AG08396 (cell line): ENCODE measurements at places on chromosomes 1 and 21.

GRCh38 chr1:59141267-59141863, 155.5 kb upstream of the FGGY start:
- no peak for DNase-seq

DNA sequence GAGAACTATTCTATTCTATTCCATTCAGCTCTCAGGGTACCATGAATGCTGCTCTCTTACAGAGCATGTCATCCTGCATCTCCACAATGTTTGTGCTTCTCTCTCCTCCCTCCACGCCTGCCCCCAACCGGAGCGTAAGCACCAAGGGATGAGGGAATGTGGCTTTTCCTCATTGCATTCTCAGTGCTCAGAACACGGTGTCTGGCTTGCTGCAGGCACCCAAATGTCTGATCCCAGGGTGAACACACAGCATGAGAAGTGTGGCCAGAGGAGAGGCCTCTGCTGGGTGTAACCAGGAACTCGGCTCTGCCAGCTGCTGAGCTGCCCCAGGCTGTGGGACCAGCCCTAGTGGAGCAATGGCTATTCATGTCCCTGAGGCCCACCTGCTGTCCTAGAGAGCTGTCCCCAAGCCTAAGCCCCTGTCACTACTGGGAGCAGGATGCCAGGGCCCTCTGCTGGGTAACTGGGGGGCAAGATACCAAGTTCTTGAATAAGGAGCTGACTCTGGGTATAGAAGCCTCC, 38.3 kb downstream of the OLFML2B start:
- no peak for DNase-seq

GRCh38 chr1:185467122-185467521, 150.1 kb upstream of the IVNS1ABP start:
- no peak for DNase-seq

DNA sequence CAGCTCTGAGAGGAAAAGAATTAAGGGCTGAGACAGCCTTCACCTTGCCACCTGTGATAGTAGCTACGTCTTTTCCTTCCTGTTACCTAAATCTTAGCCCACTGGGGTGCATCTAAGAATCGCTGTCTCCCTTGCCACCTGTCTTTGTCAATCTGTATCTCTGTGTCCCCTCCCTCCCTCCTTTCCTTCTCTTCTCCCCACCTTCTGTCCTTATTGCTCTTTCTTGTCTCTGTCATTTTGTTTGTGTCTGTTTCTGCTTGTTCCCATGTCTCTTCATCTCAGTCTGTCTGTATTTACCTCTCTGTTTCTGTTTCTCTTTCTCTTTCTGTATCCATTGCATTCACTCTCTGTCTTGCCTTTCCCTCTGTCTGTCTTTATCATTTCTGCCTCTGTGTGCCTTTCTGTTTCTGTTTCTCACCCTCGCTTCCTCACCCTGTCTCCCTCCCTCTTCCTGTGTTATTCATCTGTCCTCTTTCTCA, 30.2 kb downstream of the SLC22A15 start:
- no peak for DNase-seq

DNA sequence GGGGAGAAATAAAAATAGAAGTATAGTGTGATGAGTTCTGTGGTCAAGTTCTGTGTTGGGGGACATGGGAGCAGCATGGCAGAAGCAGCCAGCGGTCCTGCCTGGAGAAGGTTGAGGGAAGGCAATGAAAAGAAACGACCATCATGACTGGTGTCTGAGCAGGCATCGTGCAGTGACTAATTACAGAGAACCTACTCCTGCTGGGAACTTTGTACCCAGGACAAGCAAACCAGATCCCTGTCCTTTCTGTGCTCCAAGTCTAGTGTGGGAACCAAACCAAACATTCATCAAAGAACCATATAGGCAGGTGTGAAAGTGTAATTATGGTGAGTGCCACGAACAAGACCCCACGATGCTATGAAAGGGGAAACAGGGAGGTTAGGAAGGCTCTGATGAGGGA, 25.8 kb downstream of the KIAA0040 start:
- DNase-seq, result no peak

GRCh38 chr1:15100121-15100879, 53.2 kb upstream of the TMEM51 start:
- peak; percentile 68 for DNase-seq

DNA sequence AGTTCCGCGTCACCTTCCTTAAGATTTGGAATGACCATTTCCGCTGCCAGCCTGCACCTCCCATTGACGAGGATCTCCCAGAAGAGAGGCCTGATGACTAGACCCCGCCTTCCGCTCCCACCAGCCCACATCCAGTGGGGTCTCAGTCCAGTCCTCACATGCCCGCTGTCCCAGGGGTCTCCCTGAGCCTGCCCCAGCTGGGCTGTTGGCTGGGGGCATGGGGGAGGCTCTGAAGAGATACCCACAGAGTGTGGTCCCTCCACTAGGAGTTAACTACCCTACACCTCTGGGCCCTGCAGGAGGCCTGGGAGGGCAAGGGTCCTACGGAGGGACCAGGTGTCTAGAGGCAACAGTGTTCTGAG, 9.8 kb downstream of the MYBPH start:
- DNase-seq, result no peak

- no peak for DNase-seq
Observed at GRCh38 chr1:204353213-204353910, 6.4 kb downstream of the PLEKHA6 start.

DNA sequence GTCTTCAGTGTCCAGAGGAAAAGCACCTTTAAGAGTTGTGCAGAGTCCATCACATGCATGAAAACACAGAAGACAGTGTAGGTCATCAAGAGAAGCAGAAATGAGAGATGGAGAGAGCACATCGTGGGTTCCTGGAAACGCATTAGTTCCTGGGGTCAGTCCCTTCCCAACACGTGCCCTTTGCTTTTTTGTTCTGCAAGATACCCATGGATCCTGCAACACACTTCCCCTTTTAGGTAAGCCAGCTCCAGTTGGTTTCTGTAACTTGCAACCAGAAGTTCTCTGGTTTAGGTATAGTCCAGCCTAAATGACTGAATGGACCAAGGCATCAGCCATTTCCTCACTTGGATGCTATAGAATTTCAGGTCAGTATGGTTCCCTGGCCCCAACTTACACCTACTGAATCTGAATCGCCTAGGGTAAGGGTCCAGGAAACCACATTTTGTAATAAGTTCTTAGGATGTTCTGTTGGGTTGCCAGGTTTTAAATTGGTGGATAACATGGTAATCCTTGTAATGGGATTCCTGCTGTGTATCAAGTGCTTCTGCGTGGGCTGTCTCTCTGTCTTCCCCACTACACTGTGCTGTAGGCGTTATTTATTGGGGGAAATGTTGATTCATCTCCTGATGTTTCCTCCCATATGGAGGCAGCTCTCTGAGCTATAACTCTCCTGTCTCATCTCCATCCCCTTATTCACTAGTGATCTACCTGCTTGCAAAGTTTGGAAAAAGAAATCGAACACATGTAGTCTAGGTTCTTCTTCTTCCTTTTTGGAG, 230.6 kb downstream of the TNR start:
- no peak for DNase-seq

GRCh38 chr1:209207701-209208286, 375.7 kb upstream of the CAMK1G start:
- peak; percentile 76 for DNase-seq

GRCh38 chr21:44455524-44456213, 359 bp downstream of the LRRC3 start:
- DNase-seq, result peak; percentile 50

- peak; percentile 34 for DNase-seq
Observed at GRCh38 chr1:87292684-87293493, 35.8 kb upstream of the LMO4 start.

DNA sequence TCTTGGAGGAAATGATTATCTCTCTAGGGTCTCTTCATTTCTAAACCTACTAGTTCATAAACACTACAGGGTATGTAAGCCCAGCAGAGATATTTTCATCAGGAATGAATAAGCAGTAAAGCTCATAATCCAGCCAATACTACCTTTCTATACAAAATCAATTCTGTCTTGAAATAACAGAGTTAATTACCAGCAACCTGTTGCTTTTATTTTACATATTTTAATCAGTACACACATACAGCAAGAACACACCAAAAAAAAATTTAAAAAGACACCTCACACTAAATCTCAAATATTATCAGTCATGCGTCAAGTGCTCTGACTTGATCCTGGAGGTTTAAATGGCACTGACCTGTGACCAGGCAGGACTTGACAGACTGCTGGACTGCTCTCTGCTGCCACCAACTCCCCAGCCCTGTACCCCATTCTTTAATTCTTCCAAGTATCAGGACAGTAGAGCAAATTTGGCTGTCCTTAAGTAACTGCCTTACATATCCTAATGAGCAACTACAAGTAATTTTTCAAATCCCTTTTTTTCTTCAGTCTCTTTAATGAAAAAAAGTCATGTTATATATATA, 98.5 kb downstream of the CDC42BPA start:
- no peak for DNase-seq

- DNase-seq, result no peak
Observed at GRCh38 chr1:26349877-26350244, 4.1 kb downstream of the CRYBG2 start.

GRCh38 chr1:154386643-154387352, 18.3 kb upstream of the IL6R start:
- DNase-seq, result no peak

GRCh38 chr1:109687641-109688499, at the start of gene GSTM1:
GSTM1 (plus strand) TSS chr1:109687817; CDS start chr1:109687874, 57 bp downstream.
- no peak for DNase-seq

- no peak for DNase-seq
Observed at GRCh38 chr1:18329469-18330253, 151.1 kb upstream of the KLHDC7A start.

DNA sequence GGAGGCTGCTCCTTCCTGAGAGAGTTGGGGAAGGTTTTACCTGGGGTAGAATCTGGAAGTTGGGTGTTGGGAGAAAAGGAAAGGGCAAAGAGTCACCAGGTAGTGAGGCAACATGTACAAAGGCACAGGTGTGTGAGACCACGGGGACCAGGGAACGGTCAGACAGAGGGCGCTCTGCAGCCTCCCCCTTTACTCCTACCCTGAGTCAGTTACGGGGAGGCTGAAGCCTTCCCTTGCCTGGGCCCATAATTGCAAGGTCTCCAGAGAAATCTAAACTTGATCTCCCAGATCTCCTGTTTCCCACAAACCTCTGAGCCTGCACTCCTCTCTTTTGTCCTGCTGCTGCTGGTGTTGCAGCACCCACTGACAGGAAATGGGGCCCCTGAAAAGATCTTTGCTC, 22.0 kb downstream of the CCN1 start:
- DNase-seq, result no peak
